ENCODE measurements at places on chromosomes 6 and 20. TPM values are rescaled to one million over a fixed set of nuclear protein-coding genes. Genes with fewer than 3 reads are reported as not detected.

AMD1 gene
- total RNA-seq: 70.1 TPM

ZSCAN23 gene
- total RNA-seq: 6.5 TPM

GTSF1L gene
- total RNA-seq: not detected

VSX1 gene
- 0.24 TPM for total RNA-seq

THEMIS gene
- 3.1 TPM for total RNA-seq

GRCh38 chr6:141877275-141877983, 255.3 kb upstream of the GJE1 start:
- no peak for DNase-seq

- no peak for DNase-seq
Observed at GRCh38 chr6:134640229-134640628, 309.7 kb downstream of the ALDH8A1 start.

DNA sequence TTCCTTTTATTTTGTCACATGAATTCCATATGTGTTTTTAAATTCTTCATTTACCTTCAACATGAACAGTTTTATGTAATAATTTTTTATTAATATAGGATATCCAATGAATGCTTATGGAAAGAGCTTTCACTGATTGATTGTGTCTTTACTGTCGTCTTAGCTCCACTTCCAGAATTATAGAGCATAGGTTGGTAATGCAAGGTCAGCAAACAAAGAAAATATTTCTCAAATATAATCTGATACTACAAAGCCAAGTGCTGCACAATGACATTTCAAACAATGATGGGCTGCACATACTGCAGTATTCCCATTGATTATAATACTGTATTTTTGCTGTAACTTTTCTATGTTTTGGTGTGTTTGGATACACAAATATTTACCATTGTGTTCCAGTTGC, 275.7 kb upstream of the RSPO3 start:
- DNase-seq: no peak
